ENCODE measurements at places on chromosomes 16 and 17. TPM values are rescaled to one million over a fixed set of nuclear protein-coding genes. Genes with fewer than 3 reads are reported as not detected.

The GRB7 gene
- total RNA-seq = not detected

The ZCCHC14 gene
- 15.3 TPM for total RNA-seq

The RTN4RL1 gene
- total RNA-seq = 7.7 TPM

The SLC46A1 gene
- 10.8 TPM for total RNA-seq

The KCNH6 gene
- total RNA-seq = not detected

The MMP28 gene
- 145 TPM for total RNA-seq

The ORMDL3 gene
- 45.7 TPM for total RNA-seq

The B4GALNT2 gene
- not detected for total RNA-seq
